ENCODE measurements at places on chromosomes 5 and 9.

GRCh38 chr5:172235132-172235780 lies 41.3 kb downstream of the EFCAB9 start:
- DNase-seq, result no peak

GRCh38 chr5:131720714-131721113 lies 76.1 kb downstream of the FNIP1 start:
- no peak for DNase-seq

GRCh38 chr5:78920604-78921003 lies 64.5 kb downstream of the ARSB start:
- no peak for DNase-seq

GRCh38 chr5:949815-950560 lies 57.3 kb downstream of the TRIP13 start:
- DNase-seq, result no peak

- no peak for DNase-seq
These were observed 32.0 kb downstream of the CPEB4 start for GRCh38 chr5:173920024-173920753.
